RKO (cell line): ENCODE measurements at places on chromosomes 2 and 18.

- no peak for DNase-seq
These were observed 19.5 kb downstream of the BCL2 start for GRCh38 chr18:63299837-63300745.

DNA sequence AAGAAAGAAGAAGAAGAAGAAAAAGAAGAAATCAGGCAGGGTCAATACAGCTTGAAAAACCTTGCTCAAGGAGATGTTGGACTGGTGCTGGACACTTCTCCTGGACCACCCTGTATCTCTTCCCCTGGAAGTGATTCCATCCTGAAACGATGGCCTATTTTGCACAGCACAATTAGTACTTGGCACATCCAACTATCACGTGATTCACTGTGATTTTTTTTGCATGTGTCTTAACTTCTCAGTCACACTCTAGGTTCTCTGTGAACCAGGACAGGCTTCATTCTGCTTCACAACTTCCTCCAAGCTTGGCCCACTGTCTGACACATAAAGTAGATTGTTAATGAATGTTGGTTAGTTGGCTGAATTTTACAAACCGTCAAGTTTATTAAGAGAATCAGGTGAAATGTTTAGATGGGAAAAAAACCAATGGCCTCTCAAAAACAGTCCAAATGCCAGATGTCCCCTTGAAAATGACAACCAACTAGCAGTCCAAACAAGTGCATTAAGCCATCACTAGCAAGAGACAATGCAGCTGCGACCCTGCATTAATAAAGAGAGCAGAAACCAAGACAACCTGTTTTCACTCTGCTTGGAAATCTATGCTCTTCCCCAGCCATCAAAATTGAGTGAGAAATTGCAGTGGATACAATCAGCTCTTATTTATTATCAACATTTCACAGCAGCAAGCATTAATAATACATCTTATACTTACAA is 300.0 kb upstream of the CHAC2 start:
- no peak for DNase-seq

GRCh38 chr2:197889041-197889440 is 84.6 kb downstream of the PLCL1 start:
- DNase-seq, result peak; percentile 26

DNA sequence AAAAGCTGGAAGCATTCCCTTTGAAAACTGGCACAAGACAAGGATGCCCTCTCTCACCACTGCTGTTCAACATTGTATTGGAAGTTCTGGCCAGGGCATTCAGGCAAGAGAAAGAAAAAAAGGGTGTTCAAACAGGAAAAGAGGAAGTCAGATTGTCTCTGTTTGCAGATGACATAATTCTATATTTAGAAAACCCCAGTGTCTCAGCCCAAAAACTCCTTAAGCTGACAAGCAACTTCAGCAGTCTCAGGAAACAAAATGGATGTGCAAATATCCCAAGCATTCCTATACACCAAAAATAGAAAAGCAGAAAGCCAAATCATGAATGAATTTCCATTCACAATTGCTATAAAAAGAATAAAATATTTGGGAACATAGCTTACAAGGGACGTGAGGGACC is 11.1 kb downstream of the SLC8A1 start:
- no peak for DNase-seq

- no peak for DNase-seq
These were observed 465.4 kb upstream of the TNP1 start for GRCh38 chr2:217325251-217325650.

DNA sequence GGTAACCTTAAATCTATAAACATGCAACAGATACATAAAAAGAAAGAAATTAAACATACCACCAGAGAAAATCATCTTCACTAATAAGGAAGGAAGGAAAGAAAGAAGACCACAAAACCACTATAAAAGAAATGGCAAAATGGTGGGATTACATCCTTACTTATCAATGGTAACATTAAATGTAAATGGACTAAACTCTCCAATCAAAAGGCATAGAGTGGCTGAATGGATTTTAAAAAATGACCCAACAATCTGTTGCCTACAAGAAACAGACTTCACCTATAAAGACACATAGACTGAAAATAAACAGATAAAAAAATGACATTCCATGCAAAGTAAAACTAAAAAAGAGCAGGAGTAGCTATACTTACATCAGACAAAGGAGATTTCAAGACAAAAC is 195.4 kb downstream of the GALNT13 start:
- no peak for DNase-seq
